ENCODE measurements at places on chromosomes 6 and 20.

GRCh38 chr6:2977799-2978590 lies 6.6 kb upstream of the SERPINB6 start:
- no peak for DNase-seq

- no peak for DNase-seq
These were observed 118.2 kb downstream of the PACRG start for GRCh38 chr6:162845972-162846371.

- no peak for DNase-seq
These were observed 53.4 kb upstream of the GCM1 start for GRCh38 chr6:53202052-53202451.

- no peak for DNase-seq
These were observed 17.2 kb upstream of the IL22RA2 start for GRCh38 chr6:137190583-137191094.

DNA sequence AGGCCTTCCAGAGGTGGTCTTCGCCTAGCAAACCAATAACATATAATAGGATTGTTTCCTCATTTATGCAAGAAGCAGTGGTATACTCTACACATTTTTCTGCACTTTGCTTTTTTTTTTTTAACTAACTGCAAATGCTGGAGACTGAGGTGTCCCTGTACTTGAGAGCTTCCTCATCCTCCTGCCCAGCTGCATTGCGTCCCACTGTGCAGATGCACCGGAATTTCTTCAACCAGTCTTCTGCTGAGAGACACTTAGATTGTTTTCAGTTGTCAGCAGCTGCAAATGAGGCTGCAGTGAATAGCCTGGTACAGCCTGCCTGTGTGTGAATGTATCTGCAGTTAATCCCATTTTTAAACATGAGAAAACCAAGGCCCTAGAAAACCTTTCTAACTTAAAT lies 11.5 kb downstream of the FGD2 start:
- no peak for DNase-seq

GRCh38 chr20:17629678-17630089 lies 52.4 kb downstream of the RRBP1 start:
- DNase-seq: no peak

- no peak for DNase-seq
These were observed 49.3 kb downstream of the RIN2 start for GRCh38 chr20:19807191-19807945.

DNA sequence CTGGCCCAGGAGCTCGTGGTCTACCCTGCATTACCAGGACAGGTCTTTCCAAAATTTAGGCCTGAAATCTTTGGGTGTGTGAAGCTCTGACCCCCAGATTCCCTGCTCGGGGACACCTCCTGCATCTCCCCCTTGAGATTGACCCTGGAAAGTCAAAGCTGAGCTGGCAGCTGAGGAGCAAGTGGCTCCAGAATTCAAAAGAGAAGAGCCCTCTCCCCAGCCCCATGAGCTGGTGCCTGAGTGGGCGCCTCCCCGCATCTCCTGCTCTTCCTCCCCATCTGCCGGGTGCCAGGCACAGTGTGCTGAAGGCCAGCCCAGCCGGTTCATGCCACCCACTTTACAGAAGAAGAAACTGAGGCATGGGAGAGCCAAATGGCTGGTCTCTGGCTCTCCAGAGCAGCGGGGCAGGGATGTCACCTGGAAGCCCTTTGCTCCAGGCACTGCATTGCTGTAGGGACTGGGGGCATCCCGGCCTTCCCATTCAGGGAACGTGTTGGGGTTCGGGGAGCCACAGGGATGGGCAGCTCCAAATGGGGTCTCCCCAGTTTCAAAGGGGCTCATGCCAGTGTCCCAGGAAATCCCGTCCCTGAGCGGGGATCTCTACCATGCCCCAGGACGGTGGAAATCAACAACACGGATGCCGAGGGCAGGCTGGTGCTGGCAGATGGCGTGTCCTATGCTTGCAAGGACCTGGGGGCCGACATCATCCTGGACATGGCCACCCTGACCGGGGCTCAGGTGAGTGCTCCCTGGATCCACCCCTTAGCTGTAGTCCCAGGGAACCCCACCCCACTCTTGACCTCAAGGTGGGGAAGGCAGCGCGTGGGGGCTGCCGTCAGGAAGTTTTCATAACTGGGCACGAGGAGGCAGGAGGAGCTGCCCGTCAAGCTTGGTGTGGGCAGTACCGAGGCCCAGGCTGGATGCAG lies 20.5 kb downstream of the NPEPL1 start:
- no peak for DNase-seq

GRCh38 chr6:35476004-35476403 lies 7.8 kb downstream of the RPL10A start:
- no peak for DNase-seq

All from nucleus accumbens (tissue), 56 donors.